Activated CD8-positive, alpha-beta memory T cell treated with anti-CD3 and anti-CD28 coated beads for 4 hours (primary cell): ENCODE measurements at places on chromosomes 1 and 21.

DNA sequence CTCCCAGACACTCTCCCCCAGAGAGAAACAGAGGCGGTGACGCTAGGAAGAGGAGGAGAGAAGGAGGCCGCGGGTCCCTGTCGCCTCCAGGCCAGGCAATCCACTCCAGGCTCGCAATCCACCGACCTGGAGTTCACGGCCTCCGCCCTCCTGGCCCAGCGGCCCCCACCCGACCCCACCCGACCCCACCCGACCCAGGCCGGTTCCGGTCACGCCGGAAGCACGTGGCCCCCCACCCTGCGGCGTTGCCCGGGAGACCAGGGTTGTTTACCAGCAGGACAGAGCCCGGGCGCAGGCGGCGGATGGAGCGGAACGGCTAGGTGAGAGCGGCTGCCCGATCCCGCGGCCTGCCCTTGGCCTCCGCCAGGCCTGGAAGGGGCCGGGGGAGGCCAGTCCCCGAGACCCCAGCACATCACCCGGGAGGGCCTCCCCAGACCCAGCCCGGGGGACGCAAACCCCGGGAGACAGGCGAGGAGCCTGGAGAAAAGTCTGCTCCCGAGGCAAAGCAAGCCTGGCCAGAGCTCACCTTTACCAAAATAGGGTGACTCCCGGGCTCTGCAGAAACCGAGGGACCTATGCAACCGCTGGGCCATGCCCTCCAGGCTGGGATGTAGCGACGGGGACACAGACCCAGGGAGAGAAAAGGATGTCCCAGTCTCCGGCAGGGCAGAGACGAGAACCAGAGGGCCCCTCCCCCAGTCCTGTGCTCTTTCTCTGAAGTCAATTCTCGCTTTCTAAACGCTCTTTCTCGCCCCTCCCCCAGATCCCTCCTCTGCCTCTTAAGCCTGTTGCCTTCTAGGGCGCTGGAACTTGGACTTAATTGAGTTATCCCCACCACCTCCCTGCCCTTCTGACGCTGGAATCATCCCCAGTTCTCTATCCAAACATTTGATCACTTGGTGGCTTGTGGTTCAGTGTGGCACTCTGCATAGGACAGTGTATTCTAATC, at the start of the genes PLA2G2C and UBXN10:
Gene PLA2G2C (minus strand): TSS at position 685 of the 949 bp plus-strand sequence. CDS start 9,155 bp downstream, outside the sequence.
Gene UBXN10 (plus strand): TSS at position 263 of the 949 bp plus-strand sequence. CDS start 4,466 bp downstream, outside the sequence.
- peak; percentile 4 for DNase-seq

DNA sequence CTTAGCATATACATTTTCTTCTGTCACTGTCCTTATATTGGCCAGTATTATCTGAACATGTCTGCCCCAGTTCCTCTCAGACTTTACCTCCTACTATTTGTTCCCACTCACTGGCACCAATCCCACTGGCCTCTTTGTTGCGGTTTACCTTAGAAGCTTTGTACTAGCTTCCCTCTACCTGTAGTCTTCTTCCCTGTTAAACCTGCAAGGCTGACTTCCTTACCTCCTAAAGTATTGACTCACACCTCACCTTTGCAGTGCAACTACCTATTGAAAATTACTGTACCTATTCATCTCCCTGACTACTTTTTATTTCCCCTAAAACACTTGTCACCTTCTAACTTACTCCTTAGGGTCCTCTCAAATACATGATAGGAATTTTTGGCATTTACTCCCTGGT, 111.1 kb downstream of the CLEC20A start:
- DNase-seq, result no peak

GRCh38 chr1:241637046-241637590, 3.1 kb downstream of the CHML start:
- no peak for DNase-seq

DNA sequence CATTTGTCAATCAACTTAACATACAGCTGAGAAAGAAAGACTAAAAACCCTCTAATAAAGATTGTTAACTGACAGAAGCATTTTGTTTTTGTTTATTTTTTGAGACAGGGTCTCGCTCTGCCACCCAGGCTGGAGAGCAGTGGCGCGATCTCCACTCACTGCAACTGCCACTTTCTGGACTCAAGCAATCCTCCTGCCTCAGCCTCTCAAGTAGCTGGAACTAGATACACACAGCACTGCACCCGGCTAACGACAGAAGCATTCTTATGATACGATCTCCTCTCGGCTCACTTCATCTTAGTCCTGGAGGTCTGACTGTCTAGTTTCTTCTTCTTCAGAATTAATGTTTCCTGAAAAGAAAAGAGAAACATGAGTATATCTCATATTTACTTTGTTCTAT, 23.5 kb downstream of the RSPH1 start:
- DNase-seq, result no peak

GRCh38 chr21:26110715-26111114, 59.9 kb downstream of the APP start:
- DNase-seq, result no peak

DNA sequence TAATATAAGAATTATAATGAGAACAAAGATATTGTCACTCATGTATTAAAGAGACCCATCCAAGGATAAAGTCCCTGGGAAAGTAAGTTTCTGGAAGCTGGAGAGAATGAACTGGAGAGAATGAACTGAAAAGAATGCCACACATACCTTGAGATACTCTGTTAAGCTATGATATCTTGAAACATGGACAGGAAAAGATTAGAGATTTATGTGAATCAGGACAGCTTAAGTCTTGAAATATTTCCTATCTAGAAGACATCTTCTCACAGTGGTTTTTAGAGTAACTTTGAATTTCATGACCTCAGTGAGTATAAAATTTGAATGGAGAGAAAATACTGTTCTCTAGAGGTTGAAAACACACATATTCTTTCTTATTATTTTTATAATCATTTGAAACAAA, 201.3 kb upstream of the HMCN1 start:
- no peak for DNase-seq
